C1 segment of cervical spinal cord (tissue), 14 donors: ENCODE measurements at places on chromosomes 3 and 15.

GRCh38 chr3:71039332-71039731 is 544.2 kb downstream of the FOXP1 start:
- no peak for DNase-seq

- no peak for DNase-seq
These were observed 147.3 kb upstream of the SEMA6D start for GRCh38 chr15:47570044-47570443.

DNA sequence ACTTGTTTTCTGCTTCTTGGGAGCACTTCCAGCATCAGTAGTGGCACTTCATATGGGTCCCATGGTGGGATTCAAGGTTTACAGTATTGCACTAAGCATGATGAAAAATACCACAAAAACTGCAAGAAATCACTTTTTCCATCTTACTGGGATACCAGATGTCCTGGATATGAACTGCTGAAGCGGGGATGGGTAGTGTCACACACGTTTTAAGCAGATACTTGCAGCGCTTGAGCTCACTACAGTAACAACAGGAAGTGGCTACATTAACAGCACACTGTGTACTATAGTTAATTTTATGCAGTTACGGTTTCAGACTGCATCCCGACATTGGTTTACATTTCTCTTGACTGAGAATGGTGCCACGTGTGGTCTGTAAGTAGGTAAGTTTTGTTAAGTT is 3.5 kb upstream of the ISG20 start:
- DNase-seq = no peak

- no peak for DNase-seq
These were observed 139.3 kb upstream of the KBTBD8 start for GRCh38 chr3:66858656-66859381.

GRCh38 chr3:126556637-126557414 is 1.9 kb downstream of the C3orf22 start:
- DNase-seq = no peak

- no peak for DNase-seq
These were observed 24.0 kb upstream of the AADAC start for GRCh38 chr3:151789853-151790463.

GRCh38 chr3:180288816-180289215 is 252.1 kb upstream of the PEX5L start:
- no peak for DNase-seq

GRCh38 chr15:35271371-35272043 is 186.4 kb upstream of the NANOGP8 start:
- DNase-seq = no peak

DNA sequence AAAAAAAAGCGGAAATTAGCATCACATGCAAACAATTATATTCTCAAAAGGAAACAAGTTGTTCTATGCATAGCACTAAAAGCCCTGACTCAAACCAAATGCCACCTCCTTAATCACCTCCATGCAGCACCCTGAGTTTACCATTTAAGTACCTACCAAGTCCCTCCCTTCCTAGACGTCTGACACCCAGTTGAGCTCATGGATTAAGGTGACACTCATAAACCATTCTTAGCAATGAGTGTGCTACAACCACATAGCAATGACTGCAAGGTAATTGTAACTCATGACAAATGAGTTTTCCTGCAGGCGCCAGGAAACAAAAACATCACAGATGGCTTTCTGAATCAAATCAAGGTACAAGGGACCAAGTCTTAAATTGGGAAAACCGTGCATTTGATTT is 32.0 kb downstream of the WWTR1 start:
- no peak for DNase-seq

DNA sequence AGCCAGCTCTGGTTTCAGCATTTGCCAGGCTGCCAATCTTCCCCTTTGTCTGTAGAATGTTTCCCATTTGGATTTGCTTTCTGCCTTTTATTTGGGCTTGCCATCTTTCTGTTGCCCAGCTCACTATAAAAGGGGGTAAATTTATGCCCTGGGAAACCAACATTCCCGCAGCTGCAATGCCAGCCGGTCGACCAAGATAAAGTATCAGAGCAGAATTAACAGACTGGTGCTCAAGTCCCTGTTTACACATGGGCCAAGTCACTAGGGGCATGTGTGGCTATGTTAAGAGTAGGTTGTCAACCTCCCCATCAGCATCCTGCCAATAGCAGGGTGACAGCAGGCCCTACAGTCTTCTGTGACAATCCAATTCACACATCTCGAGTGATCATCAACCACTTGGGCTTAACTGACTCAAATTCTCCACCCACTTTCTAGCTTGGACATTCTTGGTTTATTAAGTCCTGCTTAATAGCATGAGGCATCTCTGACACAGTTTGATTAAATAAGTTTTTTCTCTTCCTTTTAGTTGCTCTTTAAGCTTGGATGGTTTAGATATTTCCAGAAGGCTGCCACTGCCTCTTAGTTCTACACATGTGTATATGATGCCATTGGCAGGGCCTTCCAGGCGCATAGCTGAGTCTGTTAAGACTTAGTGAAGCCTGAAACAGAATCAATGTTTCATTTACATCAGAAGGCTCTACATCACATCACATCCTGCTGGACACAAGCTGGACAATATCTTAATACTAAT is 24.1 kb upstream of the VEPH1 start:
- DNase-seq = no peak

GRCh38 chr3:2098398-2099027 is at the start of gene CNTN4:
Gene CNTN4 (plus strand): TSS chr3:2098866.
- DNase-seq = peak; percentile 8

DNA sequence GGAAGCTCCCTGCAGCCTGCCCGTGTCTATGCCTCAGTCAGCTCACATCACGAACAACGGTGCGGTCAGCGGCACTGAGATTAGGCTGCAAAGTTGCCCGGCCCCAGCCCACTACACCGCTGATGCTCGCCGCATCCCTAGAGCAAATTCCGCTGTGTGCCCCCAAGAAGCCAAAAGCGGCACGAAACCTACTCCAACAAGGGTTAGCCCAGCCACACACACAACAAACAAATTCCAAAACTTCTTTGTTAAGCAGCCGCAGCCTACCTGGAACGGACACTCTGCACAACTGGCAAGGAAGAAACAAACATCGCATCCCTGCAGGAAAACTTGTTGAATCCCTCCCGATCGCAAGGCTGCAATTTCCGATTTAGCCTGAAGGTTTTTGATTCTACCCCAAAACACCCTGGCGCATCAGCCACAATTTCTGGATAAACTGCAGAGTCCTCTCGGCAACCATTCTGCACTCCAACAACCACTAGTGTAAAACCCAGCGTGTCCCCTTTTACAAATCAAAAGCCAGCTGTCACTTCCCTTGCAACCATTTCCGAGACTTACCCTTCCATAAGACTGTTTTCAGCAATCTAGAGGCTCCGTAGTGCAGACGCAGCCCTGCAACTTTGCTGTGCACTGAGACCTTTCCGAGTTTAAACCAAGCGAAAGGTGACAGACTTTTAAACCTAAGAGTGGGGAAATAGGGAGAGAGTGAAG is 449 bp downstream of the ROBO1 start:
- no peak for DNase-seq

- DNase-seq = no peak
These were observed 55.0 kb upstream of the CTDSPL start for GRCh38 chr3:37806505-37807200.

- no peak for DNase-seq
These were observed 8.7 kb upstream of the VIPR1 start for GRCh38 chr3:42493798-42494151.

GRCh38 chr15:74307827-74308811 is 59.3 kb downstream of the CYP11A1 start:
- peak; percentile 32 for DNase-seq

GRCh38 chr3:148763986-148764935 is 63.4 kb upstream of the CPB1 start:
- no peak for DNase-seq
